T-helper 2 cell (primary cell): ENCODE measurements at places on chromosomes 16 and 17.
A peak's percentile ranks its signal among the peaks of the same experiment; 100 is the strongest.

DNA sequence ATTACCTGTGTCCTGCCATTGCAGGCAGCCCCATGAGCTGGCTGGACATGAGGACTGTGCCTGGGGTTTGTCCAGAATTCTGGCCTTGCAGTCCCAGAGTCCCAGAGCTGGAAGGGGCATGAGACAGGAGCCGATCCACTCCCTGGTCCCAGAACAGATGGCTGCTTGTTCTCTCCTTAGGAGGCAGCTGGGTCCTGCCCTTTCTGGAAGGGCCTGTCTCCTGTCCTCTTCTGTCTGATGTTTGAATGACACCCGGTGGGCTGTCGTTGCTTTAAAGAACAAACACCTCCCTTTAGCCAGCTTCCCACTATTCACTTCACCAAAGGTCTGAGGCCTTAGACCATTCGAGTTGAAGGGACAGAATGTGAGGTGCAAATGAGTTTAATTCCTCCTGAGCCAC lies 63.8 kb downstream of the RAP1GAP2 start:
- no peak for DNase-seq

GRCh38 chr17:60390186-60390585 lies 1.7 kb downstream of the USP32 start:
- no peak for DNase-seq

DNA sequence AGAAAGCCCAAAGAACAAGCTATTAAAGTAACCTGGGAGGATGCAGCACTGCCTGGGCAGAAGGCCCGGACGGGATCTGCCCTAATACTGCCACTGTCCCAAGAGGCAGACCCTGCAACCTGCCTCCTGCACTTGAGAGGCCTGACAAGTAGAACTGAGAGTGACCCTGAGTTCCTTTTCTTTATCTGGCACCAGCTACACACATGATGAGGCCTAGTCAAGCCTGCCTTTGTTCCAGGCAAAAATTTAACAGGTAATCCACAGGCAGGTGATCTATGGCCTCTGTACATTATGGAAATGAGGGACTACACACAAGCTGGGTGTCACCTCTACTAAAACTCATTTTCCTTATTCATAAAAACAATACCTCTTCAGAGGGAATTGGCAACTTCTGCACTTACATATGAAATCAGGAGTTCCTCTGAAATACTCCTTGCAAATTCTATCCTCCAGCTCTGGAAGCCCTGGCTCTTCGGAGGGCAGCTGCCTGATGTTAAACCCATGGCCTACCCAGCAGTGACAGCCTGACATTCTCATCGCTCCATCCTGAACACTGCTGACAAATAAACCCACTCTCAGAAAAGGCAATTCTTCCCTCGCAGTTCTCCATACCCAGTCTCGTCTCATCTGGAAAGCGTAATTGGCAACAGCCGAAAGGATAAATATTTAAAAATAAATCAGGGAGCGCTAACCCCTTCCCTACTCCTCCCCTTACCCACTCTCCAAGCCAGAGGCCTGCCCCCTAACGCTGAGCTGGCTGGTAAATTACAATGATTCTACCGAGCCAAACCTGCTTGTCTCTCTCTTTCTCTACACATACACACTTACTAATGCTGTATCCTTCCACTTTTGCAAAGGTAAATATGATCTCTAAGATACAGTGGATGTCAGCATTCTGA lies 2.5 kb upstream of the ZFHX3 start:
- no peak for DNase-seq

- DNase-seq = no peak
Observed at GRCh38 chr17:45020354-45021138, 30.9 kb downstream of the DCAKD start.

- DNase-seq = no peak
Observed at GRCh38 chr16:81570151-81570846, 125.7 kb downstream of the CMIP start.

- peak; percentile 35 for DNase-seq
Observed at GRCh38 chr16:82229800-82230619, 60.0 kb upstream of the MPHOSPH6 start.

GRCh38 chr17:47252766-47253512 lies 688 bp upstream of the ITGB3 start:
- DNase-seq = no peak

GRCh38 chr17:58694302-58694701 lies 1.9 kb downstream of the RAD51C start:
- no peak for DNase-seq

GRCh38 chr16:5025171-5025632 lies 8.5 kb downstream of the NAGPA start:
- no peak for DNase-seq

GRCh38 chr16:74463888-74464287 lies 42.6 kb upstream of the CLEC18B start:
- no peak for DNase-seq

DNA sequence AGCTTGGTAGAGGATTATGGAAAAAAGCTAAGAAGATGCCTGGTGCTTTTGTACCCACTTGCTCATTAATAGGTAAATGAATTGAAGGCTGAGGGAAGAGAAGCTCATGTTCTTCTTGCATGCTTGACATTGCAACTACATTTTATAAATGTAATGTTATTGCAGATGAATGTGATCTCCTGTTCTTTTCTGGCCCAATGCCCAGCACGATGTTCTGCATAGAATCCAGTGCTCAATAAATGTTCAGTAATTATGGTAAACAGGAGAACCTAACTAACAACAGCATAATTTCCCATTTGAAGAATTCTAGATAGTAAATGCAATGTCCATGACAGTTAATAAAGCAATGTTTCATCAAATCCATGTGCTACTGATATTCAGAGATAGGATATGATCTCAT lies 638.2 kb upstream of the SOX9 start:
- no peak for DNase-seq

GRCh38 chr16:88103011-88103410 lies 151.8 kb downstream of the BANP start:
- no peak for DNase-seq

- no peak for DNase-seq
Observed at GRCh38 chr16:58201163-58201562, 3.3 kb upstream of the CSNK2A2 start.

DNA sequence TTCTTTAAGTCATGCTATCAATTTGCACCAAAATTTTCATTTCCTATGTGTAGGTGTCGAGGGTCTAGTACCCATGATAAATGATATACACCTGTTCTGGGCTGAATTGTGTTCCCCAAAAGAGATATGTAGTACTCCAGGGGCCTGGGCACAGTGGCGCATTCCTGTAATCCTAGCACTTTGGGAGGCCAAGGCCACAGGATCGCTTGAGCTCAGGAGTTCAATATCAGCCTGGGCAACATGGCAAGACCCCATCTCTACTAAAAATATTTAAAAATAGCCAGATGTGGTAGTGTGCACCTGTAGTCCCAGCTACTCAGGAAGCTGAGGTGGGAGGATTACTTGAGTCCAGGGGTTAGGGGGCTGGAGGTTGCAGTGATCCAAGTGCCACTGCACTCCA lies 23.5 kb upstream of the KANSL1 start:
- DNase-seq = no peak

DNA sequence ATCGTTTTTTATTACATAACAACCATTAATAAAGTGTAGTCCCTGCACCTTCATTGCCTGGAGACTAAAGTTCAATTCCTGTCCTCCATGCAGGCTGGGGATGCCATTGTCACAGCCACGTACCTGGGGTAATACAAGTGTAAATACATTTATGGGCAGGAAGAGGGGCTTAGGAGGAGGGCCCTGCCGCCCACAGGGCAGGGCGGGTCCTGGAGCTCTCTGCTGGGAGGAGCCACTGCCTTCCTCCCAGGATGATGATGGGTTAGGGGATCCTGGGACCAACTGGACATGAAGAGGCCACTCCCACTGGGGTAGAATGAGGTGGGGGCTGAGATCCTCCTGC lies 44.1 kb upstream of the SLC38A10 start:
- DNase-seq = no peak

- no peak for DNase-seq
Observed at GRCh38 chr17:27408891-27409290, 47.4 kb upstream of the KSR1 start.

DNA sequence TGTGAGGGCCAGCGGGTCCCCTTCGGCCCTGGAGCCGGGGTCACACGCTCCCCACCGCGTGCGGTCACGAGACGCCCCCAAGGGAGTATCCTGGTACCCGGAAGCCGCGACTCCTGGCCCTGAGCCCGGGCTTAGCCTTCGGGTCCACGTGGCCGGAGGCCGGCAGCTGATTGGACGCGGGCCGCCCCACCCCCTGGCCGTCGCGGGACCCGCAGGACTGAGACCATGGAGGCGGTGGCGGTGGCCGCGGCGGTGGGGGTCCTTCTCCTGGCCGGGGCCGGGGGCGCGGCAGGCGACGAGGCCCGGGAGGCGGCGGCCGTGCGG lies at the start of gene NAGLU:
TSS of gene NAGLU (plus strand) at position 194 of the 324 bp plus-strand sequence. CDS start at position 226, 32 bp downstream.
- DNase-seq = peak; percentile 71

DNA sequence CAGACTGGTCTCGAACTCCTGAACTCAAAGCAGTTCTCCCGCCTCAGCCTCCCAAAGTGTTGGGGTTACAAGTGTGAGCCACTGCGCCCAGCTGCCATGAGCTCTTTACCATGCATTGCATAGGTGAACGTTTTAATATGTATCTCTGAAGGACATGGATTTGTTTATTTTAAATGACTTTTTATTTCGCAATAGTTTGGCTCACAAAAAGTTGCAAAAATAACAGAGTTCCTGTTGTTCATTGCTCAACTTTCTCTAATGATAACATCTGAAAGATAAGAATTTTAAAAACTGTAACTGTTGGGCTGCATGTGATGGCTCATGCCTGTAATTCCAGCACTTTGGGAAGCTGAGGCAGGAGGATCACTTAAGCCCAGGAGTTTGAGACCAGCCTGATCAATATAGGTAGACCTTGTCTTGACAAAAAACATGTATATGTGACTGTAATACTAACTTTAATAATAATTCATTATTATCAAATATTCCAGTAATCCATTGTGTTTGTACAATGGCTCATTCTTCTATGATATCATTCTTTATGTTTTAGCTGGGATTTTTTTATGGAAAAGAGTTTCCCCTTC lies 80.1 kb downstream of the ABCC1 start:
- DNase-seq = no peak

DNA sequence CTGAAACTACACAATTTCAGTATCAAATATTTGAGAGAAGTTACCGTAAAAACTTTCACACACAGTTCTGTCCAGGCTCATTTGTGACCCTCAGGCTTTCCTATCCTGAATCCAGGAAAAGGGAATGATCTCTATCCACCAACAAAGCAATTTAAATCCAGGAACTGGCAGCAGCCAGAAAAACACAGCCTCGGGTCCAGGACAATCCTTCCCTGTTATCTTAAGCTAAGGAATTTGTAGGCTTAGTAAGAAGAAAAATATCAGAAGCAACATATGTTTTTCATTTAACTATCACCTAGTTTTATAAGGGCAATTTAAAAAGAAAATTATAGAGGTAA lies 47.1 kb downstream of the TEX2 start:
- no peak for DNase-seq

GRCh38 chr17:4856937-4857314 lies 23.8 kb downstream of the MINK1 start:
- DNase-seq = no peak

DNA sequence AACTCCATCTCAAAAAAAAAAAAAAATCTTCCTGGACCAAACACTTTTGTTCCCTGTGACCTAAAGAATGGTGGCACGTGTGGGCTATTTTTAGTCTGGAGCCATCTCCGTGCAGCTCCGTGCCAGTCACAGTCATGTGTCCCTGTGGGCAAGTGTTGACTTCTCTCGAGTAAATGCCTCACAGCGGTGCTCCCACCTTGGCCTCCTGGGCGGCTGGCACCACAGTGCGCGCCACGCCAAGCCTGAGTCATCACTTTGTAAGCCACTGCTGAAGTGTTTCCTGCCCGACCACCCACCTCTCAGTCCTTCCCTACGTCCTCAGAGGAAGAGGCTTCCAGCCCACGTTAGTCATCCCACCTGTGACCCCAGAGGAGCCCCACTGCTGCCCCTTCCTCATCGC lies 10.9 kb upstream of the HEXD start:
- no peak for DNase-seq

- no peak for DNase-seq
Observed at GRCh38 chr17:63402431-63403212, 43.5 kb downstream of the CYB561 start.

DNA sequence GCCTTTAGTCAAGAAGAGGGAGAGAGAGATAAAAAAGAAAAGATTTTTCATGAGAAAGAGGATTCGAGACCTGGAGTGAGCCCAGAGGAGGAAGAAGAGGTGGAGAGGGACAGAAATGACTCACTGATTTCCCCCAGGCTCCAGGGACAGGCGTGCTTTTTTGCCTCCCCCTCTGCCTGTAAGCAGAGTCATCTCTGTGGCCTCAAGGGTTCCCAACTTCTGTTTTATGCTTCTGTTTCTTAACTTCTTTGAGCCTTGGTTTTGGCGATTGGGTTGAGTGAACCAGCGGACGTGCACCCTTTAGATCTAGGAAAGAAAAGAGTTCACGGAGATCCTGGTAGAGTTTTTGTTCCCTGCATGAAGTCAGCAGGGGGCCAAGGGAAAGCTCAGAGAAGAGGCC lies 147.9 kb upstream of the NOL11 start:
- no peak for DNase-seq

GRCh38 chr17:28811651-28812090 lies 30.9 kb downstream of the FAM222B start:
- DNase-seq = no peak

- DNase-seq = no peak
Observed at GRCh38 chr16:1823821-1824220, 2.8 kb downstream of the HAGH start.

DNA sequence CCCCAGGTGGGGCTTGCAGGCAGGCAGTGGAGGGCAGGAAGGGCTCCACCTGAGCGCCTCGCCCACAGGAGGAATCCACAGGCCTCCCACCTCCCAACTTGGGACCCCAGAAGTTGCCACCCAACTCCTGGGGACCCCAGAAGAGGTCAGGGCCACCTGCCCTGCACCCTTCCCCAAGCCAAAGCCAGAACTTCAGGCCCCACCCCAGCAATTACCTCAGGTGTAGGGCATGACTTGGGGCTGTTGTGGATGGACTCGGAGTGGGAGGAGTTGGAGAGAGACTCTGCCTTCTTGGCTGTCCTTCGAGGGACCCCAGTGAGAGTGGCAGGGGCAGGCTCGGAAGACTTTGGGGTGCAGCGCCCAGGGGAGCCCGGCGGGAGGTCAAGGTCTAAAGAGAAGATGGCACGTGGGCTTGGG lies 10.5 kb downstream of the TSPOAP1 start:
- no peak for DNase-seq

- no peak for DNase-seq
Observed at GRCh38 chr16:19696961-19697360, 21.1 kb downstream of the KNOP1 start.

GRCh38 chr16:800834-801511 lies 439 bp upstream of the GNG13 start:
- DNase-seq = no peak

DNA sequence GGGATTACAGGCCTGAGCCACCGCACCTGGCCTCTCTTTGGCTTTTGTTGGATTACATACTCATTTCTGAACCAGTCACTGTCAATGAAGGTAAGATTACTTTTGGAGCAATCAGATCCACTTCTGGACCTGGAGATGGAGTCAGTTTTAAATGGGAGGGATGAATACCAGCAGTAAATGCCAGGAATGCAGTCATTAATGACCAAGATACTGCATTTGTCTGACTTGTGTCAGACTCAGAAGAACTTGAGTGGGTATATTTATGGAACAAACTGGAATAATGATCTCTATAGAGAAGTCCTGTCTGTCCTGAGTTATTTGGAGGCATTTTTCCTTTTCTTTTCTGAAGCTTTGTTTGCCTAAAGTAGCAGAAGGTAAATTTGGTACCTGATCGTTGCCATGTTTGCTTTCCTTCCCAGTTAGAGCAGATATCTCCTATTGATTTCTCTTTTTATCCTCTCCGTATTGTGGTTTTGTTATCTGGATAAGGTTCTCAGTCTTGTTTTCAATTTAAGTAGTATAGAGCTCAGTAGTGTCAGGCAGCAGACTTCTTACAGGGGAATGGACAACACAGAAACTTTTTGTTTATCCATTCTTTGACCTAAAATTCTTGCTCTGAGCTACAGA lies 10.7 kb downstream of the NLK start:
- no peak for DNase-seq
